Tongue (tissue), 3 donors: ENCODE measurements at places on chromosomes 7 and 10. TPM values are rescaled to one million over a fixed set of nuclear protein-coding genes. Genes with fewer than 3 reads are reported as not detected.

GRCh38 chr7:24899905-24900304, 80.1 kb downstream of the OSBPL3 start:
- no peak for DNase-seq

DNA sequence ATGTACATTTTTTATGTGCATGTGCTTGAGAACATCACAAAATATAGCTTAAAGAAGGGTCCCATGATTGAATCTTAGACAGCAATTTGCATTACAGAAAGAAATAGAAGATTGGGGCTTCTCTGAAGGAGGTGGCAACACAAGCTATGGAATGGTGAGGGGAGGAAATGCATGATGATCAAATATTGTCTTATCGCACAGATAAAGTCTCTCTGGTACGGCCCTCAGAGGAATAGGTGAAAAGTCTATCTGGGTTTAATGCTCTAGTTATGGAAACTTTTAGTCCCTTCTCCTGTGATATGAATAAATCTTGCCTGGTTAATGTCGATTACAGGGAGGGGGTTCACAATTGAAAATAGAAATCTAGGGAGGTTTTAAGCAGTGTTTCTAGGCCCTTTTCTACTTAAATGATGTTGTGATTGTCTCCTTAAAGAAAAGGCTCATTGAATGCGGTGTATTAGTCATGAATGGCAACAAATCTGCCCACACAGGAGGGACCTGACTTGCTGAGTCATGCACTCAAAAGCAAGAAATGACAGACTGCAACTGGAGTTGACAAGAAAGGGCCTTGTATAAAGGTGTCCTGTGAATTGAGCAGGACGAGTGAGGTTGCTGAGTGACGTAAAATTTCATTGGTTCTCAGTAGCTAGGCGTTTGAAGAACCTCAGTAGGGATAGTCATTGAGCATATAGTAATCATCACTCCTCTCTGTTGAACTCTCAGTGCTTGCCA, 133.4 kb upstream of the CSTF2T start:
- DNase-seq = no peak

ZNF365 gene
- total RNA-seq = 0.41 TPM

AGAP4 gene
- total RNA-seq = 9.1 TPM

CXCL12 gene
- 121 TPM for total RNA-seq

GRCh38 chr10:131998845-131999681, 17.3 kb upstream of the BNIP3 start:
- no peak for DNase-seq

- no peak for DNase-seq
Observed at GRCh38 chr7:98222533-98223195, 11.4 kb downstream of the BHLHA15 start.

MYO3A gene
- total RNA-seq = 3.3 TPM

- no peak for DNase-seq
Observed at GRCh38 chr10:86167121-86167761, 199.4 kb downstream of the GRID1 start.

DNA sequence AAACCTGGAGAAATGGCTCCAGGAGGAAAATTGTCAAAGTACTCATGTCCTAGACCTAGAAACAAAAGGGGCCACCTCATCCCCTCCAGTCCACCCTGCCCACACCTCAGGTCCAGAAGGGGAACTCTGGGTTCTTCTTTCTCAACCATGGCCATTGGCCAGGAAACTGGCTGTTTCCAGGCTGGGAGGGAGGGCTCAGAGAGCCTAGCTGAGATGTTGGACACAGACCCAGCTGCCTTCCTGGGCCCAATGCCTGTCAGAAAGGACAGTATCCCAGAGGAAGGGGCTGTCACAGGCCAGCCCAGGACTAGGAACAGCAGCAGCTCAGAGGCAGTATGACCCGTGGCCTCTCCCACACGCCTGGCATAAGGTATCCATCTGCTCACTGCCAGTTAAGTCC, 9.6 kb downstream of the GRID1 start:
- no peak for DNase-seq

PYROXD2 gene
- total RNA-seq = 4.5 TPM

GRCh38 chr7:132472463-132473120, 103.7 kb downstream of the PLXNA4 start:
- peak; percentile 79 for DNase-seq

DNA sequence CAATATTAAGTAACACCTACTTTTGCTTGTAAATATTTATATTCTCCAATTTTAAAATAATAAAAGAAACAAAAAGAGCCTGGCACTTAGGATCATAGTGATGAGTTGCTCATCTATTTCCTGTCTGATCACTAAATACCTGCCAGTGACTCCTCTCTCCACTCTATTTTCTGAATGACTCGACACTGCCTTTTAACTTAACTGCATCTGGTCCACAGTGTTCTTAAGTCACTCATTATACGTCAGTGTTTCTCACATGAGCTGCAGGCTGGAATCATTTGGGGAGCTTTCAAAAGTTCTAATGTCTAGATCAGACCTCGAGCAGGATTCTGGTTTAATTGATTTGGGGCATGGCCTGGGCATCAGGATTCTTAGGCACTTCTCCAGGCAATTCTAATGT, 78.0 kb upstream of the AGBL3 start:
- DNase-seq = no peak

STAMBPL1 gene
- total RNA-seq = 17.2 TPM

GRCh38 chr7:95910341-95910740, 138.0 kb downstream of the DYNC1I1 start:
- no peak for DNase-seq

DENND2A gene
- 29.6 TPM for total RNA-seq

- DNase-seq = no peak
Observed at GRCh38 chr10:28997734-28998133, 291.1 kb upstream of the LYZL1 start.

MSS51 gene
- 9.5 TPM for total RNA-seq

DNA sequence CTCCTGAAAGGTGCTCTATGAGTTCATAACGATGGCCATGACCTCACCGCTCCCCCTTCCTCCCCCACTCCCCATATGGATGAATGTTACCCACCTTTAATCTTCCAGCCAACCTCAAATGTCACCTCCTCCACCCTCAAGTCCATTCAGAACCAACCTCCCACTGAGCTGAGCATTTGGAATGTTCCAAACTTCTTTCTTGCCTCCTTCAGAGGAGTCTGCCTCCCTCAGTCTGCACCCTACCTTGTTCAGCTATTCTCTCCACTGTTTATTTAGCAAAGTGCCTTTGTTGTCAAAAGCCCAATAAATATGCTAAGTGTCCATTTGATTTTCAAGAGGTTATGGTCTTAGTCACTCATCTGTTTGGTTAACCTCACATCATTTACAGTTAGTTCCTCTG, 22.9 kb upstream of the MTPAP start:
- no peak for DNase-seq

IDI2 gene
- total RNA-seq = not detected

DNA sequence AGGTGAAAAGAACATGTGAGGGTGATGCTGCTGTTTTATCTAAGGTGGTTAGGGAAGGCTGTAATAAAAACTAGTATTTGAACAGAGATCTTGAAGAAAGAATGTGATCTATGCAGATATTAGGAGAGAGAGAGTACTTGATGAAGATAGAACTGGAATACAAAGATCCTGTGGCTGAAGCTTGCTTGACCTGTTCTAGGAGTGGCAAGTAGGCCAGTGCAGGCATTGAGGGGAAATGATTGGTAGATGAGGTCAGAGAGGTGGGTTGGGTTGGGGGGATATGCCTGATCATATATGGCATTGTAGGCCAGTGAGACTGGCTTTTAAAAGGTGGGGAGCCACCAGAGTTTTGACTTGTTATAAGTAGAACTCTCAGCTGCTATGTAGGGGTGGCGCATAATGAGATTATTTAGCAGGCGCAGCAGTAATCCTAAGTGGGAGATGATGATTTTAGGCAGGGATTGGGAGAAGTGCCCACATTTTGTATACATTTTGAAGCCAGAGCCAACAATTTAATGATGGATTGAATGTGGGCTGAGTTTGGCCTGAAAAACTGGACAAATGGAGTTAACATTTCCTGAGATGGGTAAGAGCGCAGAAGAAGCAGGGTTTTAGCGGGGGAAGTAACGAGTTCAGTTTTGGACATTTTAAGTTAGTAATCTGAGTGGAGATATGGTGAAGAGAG, 8.2 kb downstream of the CCSER2 start:
- no peak for DNase-seq

DNA sequence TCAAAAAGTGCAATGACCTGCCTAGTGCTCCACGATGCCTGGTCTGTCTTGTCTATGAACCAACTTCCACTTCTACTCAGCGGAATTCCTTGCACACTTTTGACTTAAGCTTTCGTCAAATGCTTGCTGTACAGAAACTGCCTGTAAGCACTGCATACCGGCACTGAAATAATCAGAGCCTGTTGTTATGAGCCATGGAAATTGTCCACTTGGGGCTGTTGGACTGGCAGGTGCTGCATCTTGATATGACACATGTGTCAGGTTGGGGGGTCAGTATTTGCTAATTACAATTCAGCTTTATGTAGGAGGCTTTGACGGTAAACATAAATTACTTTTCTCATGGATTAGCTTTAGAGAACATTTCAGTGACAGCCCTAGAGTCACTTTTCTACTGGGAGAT, 32.0 kb upstream of the KLF6 start:
- DNase-seq = no peak

- DNase-seq = no peak
Observed at GRCh38 chr10:17410907-17411306, 43.5 kb downstream of the ST8SIA6 start.

- no peak for DNase-seq
Observed at GRCh38 chr10:116772909-116773705, 30.7 kb upstream of the HSPA12A start.

TBC1D12 gene
- 18.4 TPM for total RNA-seq

NRG3 gene
- 0.31 TPM for total RNA-seq

- DNase-seq = peak; percentile 35
Observed at GRCh38 chr7:93894966-93895640, 4.5 kb upstream of the TFPI2 start.

GRCh38 chr7:44408596-44408995, 81.9 kb downstream of the NUDCD3 start:
- peak; percentile 45 for DNase-seq

DNA sequence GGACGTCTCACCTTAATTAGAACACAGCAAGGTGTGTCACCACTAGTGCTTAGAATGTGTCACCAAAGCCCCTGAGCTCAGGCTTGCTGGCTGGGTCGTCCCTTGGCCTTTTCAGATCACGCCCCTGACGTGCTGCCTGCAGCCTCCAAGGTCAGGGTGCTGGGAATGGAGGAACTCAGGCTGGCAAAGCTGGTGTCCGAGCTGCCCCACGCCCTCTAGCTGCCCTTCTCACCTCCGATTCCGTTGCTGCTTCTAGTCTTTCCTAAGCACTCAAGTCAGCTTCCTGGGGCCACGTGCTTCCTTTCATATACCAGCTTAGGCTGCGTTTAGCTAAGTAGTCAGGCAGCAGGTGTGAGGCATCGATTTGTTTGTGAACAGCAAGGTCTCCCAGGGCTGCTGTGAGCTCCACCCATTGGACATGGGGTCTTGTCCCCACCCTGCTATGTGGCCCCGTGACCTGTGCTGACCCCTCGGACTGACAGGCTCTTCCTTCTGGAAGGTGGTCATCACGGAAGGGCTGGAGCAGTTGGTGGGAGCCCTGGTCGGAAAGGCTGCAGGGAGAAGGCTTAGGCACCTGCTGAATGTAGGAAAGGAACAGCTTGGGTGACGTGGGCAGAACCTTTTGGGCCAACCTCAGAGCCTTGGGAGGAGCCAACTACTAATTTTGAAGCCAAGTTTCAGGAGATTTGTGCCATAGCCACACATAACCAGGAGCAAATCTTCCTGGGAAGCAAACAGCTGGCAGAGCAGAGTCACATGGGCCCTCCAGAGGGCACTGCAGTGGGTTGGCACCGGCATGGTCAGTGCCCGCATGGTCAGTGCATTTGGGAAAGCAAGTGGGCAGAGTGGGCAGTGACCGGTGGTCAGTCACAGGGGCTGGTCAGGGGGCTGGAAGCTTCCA, 28.8 kb downstream of the VIPR2 start:
- DNase-seq = no peak

GRCh38 chr7:136687693-136688322, 180.6 kb upstream of the CHRM2 start:
- peak; percentile 14 for DNase-seq

ELMO1 gene
- total RNA-seq = 59.9 TPM

DNA sequence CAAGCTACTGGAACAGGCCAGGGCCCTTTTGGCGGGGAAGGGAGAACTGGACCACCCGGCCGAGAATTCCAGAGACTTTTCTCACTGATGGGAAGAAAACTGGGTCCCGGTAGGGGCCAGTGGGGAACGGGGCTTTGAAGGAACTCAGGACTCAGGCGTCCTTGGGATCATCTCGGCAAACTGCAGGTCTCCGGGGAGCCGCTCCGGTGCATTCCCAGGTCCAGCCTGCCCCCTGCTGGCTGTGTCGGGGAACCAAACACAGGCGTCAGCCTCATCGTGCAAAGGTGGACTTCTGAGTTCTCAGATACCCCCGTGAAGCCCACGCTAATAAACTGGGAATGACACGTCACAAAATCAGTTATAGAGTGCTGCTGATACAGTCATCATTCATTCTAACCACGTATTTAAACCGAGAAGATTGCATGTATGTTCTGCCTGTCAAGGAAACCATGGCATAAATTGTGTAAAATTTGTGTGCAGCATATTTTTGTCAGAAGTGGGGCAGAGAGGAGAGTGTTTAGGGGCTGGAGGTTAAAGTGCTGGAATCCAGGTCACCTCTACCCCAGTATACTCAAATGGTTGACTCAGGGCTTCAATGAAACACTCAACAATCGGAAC, 76.1 kb upstream of the CPXM2 start:
- DNase-seq = peak; percentile 78

RBM17 gene
- 71.3 TPM for total RNA-seq

ZNF775 gene
- total RNA-seq = 17.1 TPM

DNA sequence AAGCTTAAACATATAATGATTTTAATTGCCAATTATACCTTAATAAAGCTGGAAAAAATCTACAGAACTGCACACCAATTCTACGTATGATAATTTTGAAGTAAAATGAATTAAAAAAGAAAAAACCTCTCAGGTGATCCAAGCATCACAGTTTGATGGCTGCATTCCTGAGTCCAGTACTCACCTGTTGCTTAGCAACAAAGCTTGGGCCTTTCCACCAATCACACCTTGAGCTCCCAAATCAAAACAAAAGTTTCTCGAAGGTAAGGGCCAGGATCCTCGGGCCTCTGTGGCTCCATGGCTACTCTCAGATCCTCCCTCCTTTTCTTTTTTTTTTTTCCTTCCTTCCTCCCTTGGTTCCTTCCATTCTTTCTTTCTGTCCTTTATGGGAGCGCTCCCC, 137.2 kb upstream of the PCBD1 start:
- DNase-seq = no peak

EGR2 gene
- total RNA-seq = 1.6 TPM

FGFR2 gene
- 50.6 TPM for total RNA-seq

GRCh38 chr10:34539533-34540315, 275.4 kb downstream of the PARD3 start:
- DNase-seq = no peak

ZNF804B gene
- total RNA-seq = not detected

SLC18A3 gene
- 0.31 TPM for total RNA-seq

- no peak for DNase-seq
Observed at GRCh38 chr7:124444696-124445480, 320.7 kb downstream of the GPR37 start.

GBX1 gene
- not detected for total RNA-seq
